ENCODE measurements at places on chromosomes 16 and 17.

DNA sequence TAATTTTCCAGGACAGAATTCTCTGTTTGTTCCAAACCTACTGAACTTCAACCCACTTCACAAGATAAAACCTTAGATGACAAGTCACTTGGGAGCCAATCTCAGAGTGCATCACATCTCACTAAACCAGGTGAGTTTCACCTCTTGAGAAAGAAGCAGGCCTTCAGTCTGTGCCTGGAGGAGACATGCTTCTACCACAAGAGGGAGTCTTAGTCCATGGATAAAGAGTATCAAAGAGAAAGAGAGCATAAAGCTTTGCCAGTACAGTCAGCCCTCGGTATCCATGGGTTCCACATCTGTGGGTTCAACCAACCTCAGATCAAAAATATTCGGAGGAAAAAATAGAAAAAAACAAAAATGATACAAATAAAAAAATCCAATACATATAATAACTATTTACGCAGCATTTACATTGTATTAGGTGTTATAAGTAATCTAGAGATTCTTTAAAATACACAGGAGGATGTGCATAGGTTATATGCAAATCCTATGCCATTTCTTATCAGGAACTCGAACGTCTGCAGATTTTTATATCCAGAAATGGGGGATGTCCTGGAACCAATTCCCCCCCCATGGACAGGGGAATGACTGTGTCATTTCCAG lies 37.7 kb downstream of the DUSP14 start:
- DNase-seq = no peak

DNA sequence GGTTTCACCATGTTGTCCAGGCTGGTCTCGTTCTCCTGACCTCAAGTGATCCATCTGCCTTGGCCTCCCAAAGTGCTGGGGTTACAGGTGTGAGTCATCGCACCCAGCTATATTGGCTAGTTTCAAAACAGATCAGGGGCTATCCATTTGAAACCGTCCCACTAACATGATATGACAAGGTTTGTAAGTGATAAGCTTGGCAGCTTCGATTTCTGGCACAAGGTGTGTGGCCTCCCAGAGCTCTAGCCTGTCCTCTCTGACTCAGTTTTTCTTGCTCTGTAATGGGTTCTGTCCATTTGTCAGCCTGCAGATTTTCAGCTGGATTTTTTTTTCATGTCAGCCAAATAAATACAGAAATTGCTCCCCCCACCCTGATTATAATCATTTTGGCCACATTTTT lies 31.8 kb upstream of the TENT4B start:
- DNase-seq = no peak

DNA sequence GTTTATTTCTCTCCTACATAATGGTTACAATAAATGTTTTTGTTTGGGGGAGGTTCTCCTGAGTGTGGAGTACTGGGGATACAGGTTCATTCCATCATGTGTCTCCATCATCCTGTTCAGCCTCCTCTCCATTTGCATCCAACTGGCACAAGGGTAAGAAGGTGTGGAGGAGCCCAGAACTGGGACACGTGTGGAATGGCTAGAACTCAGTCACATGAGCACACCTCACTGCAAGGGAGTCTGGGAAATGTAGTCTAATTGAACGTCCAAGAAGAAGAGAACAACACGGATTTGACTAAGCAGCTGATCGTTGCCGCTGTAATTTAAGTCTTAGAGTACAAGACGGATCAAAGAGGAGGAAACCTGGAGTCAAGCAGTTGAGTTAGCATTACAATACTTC lies 6.1 kb downstream of the OR1A1 start:
- no peak for DNase-seq

- no peak for DNase-seq
These were observed 577.1 kb upstream of the CDH5 start for GRCh38 chr16:65789161-65789945.

GRCh38 chr17:35069311-35069710 lies 5.8 kb upstream of the RFFL start:
- no peak for DNase-seq

DNA sequence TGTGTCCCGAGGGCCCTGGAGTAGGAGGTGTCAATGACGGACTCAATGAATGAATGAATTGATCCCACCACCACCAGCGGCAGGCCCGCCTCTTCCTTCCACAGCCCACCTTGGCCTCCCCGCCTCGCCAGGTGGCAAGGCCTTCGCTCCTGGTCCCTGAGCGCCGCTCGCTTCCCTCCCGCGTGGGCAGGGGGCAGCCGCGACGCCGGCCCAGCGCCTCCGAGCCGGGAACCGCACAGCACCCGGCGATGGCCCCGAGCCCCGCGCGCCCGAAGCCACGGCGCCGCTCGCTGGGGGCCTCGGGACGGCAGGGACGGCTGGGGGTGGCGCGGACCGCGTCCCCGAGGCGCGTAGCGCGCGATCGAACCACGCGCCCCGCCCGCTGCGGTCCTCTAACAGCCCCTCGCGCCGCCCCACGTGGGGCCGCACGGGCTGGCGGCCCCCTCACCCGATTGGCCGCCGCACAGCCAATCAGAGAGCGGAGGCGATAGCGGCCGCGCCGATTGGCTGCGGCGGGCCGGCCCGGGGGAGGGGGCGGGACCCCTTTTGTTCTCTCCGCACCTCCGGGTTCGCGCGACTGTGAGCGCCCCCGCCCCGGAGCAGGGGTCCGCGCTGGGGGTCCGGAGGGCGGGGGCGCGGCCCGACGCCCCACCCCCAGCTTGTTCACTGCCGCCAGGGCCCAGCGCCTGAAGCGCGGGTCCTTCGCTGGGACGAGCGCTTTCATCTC lies 31.4 kb downstream of the ACTG1 start:
- DNase-seq = no peak

DNA sequence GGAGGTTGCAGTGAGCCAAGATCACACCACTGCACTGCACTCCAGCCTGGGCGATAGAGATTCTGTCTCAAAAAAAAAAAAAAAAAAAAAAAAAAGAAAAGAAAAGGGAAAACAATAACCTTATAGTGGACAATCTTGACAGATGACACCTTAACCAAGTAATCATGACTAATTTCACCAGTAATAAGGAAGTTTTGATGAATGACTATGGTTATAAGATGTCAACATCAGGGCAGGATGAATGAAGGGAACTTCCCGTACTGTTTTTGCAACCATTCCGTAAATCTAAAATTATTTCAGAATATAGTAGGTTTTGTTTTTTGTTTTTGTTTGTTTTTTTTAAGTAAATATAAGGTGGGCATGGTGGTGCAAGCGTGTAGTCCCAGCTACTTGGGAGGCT lies 23.0 kb downstream of the GSPT1 start:
- DNase-seq = no peak

DNA sequence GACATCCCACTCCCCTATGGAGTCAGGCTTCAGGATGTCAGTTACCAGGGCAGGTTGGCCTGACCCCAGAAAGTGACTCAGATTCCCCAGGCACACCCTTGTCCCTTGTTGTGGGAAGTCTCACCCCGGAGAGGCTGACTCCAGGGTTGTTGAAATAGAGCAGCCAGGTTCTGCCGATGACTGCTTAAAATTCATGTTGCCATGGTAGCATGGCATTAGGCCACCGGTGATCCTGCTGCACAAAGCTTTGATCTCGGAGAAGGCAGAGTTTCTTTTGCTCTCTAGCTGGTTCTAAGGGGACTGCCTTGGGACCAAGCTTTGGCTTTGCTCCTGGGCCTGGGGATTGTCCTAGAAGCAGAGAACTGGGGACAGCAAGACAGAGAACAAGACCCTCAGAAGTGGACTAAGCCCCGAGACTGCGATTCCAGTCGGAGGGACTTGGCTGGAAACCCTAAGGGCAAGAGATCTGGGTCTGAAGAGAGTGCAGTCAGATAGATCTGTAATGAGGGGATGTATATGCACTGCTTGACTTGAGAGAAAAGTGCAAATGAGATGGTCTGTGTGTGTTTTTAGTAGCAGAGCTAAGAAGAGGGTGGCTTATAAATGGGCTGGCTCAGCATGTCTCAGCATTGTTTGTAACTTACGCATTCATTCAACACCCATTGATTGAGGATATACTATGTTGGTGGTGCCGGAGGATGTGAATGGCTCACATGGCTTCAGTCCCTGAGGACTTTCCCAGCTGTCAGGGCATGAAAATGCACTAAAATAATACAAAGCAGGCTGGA lies 106.9 kb downstream of the RGS9 start:
- DNase-seq = no peak

DNA sequence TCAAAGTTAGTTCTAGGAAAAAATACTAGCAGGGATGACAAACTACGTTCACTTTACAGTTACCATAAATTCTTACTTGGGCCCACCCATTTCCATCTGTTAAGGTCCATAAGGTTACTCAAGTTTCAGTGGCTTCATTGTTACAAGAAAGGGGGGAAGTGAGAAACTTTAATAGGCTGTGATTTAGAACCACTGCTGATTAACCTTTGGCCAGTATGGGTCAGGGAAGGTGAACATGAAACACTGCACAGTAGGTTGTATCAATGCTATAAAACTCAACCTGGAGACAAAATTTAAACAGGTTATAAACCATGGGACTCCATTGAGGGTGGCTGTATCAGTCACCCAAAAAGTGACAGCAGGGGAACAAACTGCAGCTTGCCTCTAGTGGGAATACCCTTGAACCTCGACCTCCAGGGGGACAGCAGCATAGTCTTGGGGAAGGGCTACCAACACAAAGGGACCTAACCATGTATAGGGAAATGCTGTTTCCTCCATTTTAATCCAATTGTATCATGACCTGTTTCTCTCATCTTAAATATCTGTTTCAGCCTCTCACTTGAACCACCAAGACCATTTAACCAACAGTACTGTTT lies 10.4 kb downstream of the PTRH2 start:
- no peak for DNase-seq

DNA sequence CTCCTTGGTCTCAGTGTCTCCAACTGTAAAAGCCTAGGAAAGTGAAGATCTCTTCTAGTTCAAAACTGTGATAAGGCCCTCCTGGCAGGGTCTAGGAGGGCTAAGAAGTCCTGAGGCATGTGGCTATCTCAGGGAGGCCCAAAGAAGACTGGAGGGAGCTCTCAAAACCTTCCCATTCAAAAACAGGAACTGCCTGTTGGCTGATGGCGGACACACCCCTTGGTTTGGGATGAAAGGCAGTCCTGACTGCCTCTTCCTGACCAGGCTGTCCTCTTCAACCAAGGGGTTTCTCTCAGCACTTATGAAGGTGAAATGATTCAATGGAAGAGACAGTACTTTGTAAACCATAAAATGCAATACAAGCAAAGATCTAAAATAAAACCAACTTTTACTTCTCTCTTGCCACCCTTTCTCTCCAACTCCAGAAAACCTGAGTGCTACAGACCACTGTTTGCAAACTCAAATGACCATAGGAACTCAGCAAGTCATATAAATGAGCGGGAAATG lies 4.7 kb downstream of the ZNF764 start:
- DNase-seq = no peak

DNA sequence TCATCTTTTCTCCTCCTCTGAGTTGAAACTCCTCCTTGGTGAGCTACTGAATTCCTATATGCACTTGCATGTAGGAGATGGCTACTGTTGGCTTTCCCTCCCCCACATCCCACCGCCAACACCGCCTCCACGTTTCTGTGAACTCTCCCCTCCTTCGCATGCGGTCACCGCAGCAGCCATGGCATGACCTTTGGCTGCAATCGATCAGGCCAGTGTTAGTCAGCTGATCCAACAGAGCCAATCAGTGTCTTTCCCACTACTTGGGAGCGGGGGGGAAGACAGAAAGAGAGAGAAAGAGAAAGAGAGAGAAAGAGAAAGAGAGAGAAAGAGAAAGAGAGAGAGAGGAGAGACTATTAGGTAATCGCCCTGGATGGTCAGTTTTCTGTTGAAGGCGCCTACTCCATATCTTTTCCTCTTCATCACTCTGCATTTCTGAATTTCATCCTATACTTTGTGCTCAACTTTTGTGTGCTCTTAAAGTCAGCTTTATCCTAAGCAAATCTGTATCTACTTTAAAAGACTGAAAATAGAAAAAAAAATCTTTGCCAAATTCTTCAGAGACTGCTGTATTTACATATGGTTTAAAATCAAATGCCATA lies 22.7 kb downstream of the ASGR1 start:
- no peak for DNase-seq

DNA sequence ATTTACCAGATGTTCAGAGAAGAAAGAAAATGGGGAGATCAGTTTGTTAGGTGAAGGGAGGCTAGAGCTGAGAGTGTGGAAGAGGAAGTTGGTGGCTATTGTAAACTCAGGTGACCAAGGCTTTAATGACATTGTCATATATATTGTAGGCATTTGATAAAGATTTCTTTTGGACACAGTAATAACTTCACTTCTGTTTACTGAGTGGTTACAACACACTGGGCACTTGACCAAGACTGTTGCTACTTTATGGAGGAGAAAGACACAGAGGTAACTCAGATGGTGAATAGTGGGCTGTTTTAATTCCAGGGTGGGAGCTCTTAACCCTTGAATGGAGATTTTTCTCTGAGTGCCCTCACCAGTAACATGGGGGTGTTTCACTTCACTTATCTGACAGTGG lies 46.0 kb downstream of the TNRC6A start:
- DNase-seq = no peak

- no peak for DNase-seq
These were observed 26.5 kb upstream of the GSG1L start for GRCh38 chr16:28089992-28090365.
